ENCODE measurements at places on chromosomes 7 and 10.

GRCh38 chr10:260819-261429 is 125.7 kb downstream of the ZMYND11 start:
- DNase-seq, result no peak

GRCh38 chr7:151009327-151010036 is 14.8 kb downstream of the ATG9B start:
- DNase-seq, result no peak

DNA sequence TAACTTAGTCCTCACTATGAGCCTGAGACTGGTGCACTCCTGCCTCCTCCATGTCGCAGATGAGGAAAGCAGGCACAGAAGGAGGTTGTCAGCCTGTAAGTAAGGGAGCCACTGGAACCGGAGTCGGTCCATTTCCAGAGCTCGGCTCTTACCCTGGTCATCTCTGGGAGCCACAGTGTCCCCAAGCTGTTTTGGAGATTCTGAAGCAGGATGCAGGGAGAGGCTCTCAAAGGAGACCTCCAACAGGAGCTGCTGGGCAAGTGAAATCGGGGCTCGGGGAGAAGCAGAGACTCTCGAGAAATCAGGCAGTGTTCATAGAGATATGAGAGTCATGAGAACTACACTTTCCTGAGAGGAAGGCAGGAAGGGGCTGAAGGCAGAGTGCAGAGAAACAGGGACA is 39.0 kb downstream of the VSTM4 start:
- no peak for DNase-seq

DNA sequence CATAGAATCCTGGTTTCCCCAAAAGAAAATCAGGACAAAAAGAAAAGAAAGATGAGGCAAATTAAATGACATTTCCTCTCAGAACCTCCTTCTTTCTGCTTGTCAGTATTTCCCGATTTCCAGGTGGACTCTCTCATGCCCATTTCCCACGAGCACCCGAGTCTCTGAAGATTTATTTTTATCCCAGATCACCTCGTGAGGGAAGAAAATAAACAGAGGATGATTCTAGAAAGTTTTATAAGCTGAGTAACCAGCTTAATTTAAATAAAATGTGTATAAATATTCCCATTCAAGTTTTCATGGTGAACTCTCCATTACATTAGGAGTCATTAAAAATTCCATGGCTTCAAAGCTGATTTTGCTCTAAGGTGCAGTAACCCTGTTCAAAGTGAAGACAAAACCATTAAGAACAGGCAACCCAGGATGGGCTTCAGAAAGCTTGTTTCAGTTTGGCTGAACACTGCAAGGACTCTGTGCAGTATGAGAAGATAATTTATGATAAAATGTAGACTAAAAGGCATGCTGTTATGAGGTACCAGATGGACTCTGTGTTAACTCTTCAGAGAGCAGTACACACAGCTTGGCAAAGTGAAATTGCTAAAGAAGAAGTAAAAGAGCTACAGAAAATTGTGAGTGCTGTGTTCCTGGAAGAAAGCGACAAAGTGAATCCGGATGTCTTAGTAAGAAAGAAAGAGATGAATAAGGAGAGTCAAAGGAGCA is 521.3 kb upstream of the LRRN3 start:
- DNase-seq, result no peak

DNA sequence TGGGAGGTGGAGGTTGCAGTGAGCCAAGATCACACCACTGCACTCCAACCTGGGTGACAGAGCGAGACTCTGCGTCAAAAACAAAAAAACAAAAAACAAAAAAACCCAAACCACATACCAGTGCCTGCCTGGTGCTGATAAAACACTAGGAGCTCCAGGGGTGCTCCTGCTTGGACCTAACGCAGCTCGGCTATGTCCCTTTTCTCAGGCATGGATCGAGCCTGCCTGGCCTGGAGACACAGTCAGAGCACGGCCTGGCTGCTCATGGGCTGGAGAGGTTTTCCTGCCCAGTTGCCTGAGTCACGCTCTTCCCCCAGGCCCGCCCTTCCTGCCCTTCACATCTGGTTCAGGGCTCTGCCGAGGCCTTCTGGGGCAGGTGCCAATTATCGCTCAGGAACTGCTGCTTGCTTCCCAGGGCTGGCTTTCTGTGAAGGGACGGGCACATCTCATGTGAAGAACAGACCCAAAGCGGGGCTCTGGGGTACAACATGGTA is 12.6 kb upstream of the NPFFR1 start:
- DNase-seq, result no peak
